Omental fat pad (tissue), 4 donors: ENCODE measurements at places on chromosomes 3 and 15.

GRCh38 chr3:40895109-40895508 is 304.2 kb upstream of the CTNNB1 start:
- no peak for DNase-seq

DNA sequence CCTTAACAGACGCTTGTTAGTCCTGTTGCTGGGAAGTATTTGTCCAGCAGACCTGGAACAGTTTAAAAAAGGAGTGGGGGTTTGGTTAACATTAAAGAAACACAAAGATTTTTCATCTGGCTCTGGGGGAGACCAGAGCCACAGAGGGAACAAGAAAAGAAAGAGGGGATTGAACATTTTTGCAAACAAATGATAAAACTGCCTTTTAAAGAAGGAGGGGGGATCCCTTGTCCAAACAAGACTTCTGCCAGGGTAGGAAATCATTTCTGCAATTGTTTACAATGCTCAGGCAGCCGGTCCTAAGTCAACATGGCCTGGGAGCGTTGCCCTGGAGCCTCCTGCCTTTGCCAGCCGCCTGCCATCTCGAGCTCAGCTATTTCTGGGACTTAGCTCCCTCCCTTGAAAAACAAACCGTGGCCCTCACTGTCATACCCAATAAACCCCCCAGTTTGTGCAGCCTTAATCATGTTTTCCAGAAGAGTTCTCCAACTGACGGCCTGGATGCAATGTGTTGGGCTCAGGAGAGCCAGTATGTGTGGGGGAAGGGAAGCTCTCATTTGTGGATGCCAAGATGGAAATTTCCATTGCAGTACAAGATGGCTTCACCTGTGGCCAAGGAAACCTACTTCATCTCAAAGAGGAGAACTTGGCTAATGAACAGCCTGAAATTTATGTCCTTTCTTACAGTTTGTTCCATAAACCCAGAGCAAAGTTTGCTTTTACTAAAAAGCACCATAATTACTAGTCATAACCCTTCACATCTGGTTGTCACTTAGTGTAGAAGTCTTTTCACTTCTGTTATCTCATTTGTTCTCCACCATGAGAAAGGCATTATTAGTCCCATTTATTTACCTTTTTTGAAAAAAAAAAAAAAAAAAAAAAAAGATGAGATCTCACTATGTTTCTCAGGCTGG is 75.9 kb upstream of the RNU6-1 start:
- no peak for DNase-seq

DNA sequence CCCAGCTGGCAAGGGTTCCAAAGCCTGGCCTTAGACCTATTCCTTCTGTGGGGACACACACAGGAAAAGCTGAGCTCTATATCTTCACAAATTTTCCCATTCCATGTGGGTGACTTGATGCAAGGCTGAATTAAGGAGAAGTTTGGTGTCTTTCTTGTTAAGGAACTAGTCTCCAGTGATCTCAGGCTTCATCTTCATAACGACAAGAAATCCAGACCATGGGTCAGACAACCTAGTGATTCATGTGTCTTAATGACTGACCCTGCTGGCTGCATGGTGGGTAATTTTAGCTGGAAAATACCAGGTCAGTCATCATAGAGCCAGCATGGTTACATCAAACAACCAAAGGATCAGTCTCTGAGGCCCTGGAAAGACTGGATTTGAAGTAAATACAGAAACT is 112.7 kb upstream of the SLC4A7 start:
- DNase-seq, result no peak

GRCh38 chr15:41943543-41944312 is 28.6 kb downstream of the EHD4 start:
- DNase-seq, result no peak

DNA sequence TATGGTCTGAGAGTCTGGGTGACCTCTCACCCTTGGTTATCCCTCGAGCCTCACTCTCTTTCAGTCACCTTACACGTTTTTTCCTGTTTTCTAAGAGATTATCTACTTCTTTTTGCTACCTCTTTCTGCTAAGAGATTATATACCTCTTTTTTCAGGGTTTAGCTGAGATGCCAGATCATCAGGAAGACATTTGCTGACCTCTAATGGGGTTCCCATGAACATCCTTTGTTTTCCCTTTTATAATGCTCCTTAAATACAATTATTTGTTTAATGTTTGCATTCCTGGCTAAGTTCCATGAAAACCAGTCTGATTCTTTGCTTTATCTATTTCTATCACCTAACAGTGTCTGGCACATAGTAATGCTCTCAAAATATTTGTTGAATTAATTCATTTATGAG is 39.6 kb downstream of the LEKR1 start:
- DNase-seq, result no peak

DNA sequence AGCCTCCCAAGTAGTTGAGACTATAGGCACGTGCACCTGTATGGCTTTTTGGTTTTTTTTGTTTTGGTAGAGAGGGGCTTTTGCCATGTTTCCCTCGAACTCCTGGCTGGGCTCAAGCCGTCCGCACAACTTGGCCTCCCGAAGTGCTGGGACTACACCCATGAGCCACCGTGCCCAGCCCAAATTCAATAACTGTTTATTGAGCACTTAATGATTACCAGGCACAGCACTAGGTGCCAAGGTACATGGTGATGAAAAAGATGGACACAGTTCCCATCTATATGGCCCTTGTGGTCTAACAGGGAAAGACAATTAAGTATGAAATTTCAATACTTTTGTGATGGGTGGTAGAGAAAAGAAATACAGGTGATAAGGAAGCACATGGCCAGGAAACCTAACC is 35.8 kb upstream of the ZNF148 start:
- no peak for DNase-seq

DNA sequence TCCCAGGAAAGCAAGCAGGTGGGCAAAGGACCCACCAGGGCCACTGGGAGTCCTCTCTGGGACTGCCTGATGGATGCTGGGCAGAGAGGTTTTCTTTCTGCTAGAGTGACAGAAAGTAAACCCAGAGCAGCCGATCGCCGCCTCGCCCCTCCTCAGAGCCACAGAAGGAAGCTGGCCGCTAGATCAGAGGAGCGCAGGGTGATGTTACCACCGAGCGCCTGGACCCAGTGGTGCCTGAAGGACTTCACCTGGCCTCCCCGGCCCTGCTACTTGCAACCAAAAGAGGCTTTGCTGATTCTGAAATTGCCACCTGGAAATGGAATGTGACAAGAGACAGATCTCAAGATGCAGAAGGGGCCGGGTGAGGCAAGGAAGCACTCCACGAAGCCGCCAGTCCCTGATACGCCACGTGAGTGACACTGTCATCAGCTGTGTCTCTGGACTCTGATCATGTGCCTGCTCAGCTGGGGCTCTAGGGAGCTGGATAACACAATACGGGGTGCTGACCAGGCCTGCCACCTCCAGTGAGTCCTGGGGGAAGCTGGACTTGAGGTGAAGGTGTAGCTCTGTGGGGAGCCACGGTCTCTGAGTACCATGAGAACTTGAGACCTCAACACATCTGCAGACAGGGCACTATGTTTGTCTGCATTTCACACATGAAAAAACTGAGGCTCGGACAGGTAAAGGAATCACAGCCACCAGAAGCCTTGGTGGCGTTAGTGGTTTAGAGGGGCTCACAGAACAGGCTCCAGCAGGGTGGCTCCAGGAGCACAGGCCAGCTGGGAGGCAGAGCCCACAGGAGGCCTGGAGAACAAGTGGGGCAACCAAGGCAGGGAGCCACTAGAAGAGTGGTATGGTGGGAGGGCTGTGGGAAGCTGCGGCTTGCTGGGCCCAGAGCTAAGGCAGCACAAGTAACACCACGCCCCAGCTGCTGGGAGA is 137.9 kb upstream of the PRR20G start:
- DNase-seq, result no peak

- no peak for DNase-seq
These were observed 145.9 kb upstream of the MBNL1 start for GRCh38 chr3:152122851-152123250.

GRCh38 chr3:54488297-54488696 is 365.9 kb downstream of the CACNA2D3 start:
- DNase-seq, result no peak

DNA sequence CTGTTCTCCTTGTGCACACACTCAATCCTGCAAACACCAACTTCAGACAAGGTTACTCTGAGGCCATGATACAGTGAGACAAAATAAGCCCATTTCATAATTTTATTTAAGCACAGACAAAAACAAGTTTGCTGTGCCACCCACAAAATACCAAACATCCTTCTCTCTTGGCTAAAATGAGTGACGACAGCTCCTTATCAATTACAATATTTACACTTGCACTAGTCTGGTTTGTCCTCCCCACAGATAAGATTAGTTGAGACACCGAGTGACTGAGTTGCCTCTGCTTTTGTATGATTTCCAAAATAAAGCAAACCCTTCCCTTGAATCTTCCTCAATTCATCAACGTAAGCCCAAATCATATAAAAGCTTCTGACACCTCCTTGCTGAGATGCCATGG is 233.5 kb upstream of the ATP10A start:
- DNase-seq, result no peak

DNA sequence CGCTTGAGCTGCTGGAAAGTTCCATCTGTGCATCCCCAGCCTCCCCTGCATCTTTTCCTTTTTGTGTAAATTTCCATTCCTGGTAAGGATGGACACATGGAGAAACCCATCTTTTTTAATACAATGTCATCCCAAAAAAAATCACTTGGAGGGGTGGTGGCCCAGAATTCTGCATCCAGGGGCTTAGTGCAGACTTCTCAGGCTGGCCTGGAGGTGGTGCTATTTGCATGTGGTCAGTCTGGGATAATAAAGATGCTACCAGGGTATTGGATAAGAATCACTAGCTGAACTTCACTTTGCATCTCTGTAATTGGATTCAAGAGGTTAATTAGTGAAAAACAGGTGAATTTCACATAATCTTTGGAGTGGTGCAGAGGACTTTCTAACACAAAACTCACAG is 1.8 kb upstream of the ZSCAN2 start:
- DNase-seq, result no peak

- no peak for DNase-seq
These were observed 78.0 kb downstream of the CHCHD6 start for GRCh38 chr3:126781889-126782491.

- DNase-seq, result no peak
These were observed 6.6 kb downstream of the TMEM212 start for GRCh38 chr3:171849617-171850319.

DNA sequence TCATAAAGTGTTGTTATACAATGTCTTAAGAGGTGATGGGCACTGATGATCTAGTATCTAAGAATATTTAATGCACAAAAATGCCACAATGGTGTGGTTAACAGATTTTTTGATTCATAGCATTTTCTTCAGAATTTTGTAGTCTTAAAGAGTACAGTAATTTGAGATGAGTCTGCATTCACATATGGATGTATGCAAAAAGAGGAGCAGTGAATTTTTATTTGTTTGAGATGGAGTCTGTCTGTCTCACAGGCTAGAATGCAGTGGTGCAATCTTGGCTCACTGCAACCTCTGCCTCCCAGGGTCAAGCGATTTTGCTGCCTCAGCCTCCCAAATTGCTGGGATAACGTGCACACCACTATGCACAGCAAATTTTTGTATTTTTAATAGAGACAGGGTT is 110.5 kb downstream of the ZPLD1 start:
- no peak for DNase-seq

DNA sequence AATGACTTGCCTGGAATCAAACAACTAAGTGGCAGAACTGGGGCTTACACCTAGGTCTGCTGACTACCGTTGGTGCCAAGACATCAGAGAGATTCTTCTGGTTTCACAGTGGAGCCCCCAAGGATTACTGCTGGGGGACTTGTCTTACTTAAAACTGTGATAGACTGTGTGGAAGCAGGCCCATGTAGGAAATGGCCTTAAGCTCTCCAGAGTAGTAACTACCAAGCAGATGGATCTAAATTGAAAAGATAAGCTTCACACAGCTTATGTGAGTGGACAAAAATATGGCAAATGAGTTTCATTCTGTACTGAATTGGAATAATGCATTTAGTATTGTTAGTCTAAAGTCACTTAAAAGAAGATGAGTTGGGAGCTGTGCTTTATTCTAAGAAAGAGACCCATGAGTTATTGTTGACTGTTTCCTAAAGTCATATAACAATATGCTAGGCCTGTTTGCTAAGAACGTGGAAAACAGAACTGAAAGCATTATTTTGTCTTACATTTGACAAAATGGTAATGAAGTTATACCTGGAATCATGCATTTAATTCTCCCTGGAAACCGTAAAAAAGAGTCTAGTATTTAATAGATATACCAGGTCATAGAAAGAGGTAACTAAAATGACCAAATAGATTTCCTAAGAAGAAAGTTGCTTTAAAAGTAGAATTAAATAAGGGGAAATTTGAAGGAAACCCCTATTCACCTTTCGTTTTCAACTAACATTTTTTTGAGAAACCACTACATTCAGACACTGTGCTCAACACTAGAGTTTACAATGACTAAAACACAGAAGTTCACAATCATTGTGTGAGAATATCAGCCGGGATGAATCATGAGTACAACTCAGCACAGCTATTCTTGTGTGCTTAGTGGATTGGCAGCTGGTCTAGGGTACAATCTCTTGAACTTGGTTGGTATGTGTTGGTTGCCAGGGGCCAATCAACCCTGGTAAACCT is 13.0 kb upstream of the MAPK6 start:
- no peak for DNase-seq

DNA sequence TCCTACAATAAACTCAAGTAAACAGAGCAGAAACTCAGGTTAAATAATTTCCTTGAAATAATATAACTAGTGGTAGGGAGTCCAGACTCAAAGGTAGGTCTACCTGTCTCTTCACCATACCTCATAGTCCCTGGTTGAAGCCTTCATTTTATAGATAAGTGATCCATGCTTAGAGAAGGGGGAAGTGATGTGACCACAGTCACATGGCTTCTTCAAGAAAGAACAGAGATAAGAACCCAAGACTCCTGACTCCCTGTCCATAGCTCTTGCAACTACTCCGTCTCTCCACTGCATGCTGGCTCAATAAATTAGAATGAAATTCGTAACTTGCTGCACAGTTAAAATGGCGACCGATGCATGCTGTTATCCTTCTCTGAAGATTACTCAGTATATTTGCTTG is 11.0 kb upstream of the C15orf61 start:
- no peak for DNase-seq

DNA sequence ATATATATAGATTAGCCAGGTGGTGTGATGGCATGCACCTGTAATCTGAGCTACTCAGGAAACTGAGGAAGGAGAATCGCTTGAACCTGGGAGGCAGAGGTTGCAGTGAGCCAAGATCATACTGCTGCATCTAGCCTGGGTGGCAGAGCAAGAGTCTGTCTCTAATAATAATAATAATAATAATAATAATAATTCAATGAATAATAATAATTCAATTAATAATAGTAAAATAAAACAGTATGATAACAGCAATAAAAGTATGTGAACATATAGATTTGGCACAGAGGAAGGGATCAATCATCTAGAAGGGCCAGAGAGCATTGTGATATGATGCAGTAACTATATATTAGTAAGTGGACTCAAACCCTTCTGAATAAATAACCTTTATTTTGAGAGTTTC is 314.5 kb upstream of the COL8A1 start:
- DNase-seq, result no peak

- DNase-seq, result no peak
These were observed 28.1 kb downstream of the CPNE4 start for GRCh38 chr3:132006605-132007204.

GRCh38 chr15:89472785-89473256 is 23.6 kb downstream of the RHCG start:
- DNase-seq, result no peak
